CD4-positive, alpha-beta T cell treated with Interleukin-21 for 1 hour (primary cell): ENCODE measurements at places on chromosomes 7 and 10.

DNA sequence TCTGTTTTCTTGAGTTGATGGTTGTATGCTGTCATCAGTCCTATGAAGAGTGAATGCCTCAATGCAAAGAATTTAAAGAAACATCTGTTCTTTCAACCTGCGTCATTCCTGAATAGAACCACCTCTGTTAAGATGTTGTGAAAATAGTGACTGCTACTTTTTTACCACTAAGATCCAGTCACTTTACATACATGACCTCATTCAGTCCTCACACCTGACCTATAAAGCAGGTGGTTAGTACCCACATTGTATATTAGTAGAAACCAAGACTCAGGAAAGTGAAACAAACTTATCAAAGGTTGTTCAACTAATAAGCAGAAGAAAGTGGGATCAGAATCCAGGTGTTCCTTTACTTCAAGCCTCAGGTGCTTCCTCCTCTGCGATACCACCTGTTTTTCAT, 64.8 kb downstream of the ITGB8 start:
- DNase-seq, result no peak

- no peak for DNase-seq
Observed at GRCh38 chr10:88624840-88625239, 38.3 kb downstream of the LIPJ start.

- no peak for DNase-seq
Observed at GRCh38 chr7:38448054-38448453, 174.6 kb upstream of the TARP start.

GRCh38 chr10:120735773-120736371, 115.3 kb upstream of the WDR11 start:
- DNase-seq, result peak; percentile 13

DNA sequence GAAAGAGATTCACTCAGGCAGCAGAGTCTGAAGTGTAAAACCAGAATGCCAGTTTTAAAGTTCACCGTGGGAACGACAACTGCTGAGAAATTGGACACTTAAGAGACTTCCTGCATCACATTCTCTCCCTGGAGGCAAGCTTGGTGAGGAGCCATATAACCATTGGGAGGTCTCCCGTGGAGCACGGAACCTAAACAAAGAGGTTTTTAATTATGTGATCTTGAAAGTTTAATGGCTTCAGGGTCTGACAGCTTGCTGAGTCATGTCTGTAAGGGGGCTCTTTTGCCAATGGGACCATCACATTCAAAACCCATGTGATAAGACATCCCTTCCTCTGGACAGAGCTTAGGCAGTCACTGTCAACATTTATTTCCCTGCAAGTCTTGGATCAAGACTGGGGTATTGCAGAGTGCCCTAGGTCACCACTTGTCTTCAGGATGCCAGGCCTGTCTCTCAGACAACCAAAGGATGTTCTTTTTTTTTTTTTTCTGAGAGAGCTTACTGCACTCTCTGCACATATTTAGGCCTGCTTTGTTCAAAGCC, 674.4 kb downstream of the TYW1 start:
- DNase-seq, result no peak

DNA sequence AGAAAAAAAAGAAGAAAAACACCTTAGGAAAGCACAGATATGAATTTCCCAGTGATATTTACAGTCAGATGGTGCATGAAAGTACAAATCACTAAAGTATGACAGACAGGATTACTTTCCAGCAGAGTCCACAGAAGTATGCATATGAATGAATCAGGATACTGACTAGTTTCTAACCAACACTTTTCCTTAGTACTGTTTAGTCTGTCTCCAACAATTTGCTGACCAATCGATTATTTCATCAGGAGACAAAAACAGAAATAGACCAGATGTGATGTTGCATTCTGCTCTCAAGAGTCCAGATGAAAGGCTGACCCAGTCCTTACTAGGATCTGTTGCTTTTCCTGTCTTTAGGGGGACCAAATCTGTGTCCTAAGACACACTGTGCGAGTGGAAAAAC, 14.6 kb downstream of the SLC35B4 start:
- DNase-seq, result no peak

DNA sequence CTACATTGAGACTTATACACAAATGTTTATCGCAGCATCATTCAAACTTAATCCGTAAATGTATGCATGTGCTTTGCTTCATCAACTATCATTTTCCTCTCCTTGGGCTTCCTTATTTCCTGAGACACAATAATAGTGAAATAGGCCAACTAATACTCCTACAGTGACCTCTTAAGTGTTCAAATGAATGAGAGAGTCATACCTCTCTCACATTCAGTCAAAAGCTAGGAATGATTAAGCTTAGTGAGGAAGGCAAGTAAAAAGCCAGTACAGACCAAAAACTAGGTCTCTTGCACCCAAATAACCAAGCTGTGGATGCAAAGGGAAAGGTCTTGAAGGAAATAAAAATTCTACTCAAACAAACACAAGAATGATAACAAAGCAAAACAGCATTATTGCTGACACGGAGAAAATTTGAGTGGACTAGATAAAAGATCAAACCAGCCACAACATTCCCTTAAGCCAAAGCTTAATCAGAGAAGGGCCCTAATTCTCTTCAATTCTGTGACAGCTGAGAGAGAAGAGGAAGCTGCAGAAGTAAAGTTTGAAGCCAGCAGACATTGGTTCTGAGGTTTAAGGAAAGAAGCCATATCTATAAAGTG, 72.3 kb downstream of the GLCCI1 start:
- DNase-seq, result no peak

DNA sequence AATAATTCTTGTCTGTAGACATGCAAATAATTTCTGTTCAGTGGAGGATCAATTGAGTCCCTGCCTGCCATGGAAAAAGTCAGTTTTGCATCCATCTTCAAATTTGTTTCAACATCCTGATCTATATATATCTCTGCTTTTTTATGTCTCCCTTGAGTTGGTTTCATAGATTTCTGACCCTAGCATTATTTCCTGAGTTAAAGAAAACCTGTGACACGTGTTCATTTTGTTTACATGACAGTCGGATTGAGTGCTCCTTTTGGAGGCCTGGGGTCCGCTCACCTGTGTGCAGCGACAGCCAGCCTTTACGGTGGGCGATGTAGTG, 674 bp downstream of the MRPS24 start:
- no peak for DNase-seq

DNA sequence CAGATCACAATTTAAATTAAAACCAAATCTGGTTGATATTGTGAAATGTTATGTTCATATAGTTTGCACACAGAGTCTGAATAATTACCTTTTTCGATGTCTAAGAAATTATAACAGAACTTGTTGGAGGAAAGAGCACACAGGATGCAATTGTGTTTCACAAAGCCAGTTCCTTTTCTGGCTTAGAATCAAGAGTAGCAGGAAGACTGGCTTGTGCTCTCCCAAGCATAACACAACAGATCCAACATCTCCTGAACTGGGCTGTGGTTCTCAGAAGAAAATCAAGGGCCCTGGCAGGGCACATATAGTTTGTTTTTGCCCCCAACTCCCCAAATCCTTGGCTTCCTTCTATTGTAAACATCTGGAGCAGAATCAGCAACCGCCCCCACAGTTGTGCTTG, 62.7 kb downstream of the LRRC4 start:
- no peak for DNase-seq

GRCh38 chr10:57593983-57594573, 673.6 kb downstream of the IPMK start:
- no peak for DNase-seq

GRCh38 chr7:79165225-79165624, 288.2 kb downstream of the MAGI2 start:
- DNase-seq, result no peak

DNA sequence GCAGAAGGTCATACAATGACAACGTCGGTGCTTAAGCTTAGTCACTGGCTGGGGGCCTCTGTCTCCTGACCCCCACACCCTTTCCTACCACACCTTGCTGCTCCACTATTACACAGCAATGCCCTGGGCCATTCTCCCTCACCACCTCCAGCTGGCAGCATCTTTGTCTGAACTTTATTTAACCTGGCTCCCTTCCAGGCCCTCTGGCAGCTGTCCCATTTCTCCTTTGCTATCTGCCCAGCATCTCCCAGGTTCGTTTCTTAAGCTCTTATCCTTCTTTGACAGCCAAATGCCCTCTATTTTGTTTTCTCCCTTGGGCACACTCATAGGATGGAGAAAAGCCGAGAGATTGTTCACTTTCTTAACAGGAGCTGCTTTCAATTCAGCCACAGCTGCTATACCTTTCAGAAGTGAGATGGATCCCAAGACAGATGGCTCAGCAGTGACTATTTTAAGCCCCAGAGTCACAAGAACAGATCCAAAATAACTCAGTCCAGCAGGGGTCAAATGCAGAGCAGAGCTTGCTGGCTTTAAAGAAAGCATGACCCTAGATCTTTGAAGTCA, 1277.1 kb upstream of the AUTS2 start:
- no peak for DNase-seq

DNA sequence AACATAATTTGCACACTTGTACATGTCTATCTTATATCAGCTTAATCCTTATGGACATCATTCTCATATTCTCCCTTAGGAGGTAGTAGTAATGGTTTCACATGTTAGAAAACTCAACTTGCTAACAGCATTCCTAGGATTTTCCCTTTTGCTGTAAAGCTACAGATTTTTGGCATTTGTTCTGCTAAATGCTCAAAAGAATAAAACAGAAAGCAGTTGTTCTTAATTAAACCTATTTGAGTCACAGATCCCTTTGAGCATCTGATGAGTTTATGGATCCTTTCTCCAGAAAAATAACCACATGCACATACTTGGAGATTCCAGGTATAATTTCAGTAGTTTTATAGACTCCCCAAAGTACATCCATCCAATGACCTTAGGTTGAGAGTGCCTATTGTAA, 122.9 kb upstream of the BET1 start:
- no peak for DNase-seq

DNA sequence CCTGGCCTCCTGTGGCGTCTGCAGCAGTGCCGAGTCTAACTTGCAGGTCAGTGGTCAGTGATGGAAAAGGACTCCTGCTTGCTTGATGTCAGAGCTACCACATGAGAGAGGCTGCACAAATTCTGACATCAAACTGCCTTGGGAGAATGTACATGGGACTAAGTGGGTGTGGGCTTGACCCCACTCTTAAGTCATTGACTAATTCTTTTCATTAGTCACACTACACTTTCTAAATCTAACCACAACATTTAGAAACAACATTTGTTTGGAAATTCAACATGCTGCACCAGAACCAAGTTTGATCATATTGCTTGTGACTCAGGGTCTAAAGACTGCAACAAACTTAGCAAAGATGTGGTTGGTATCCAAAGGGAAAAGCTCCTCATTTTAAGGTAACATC, 24.4 kb upstream of the CDC14C start:
- no peak for DNase-seq

- no peak for DNase-seq
Observed at GRCh38 chr10:113520261-113520660, 32.6 kb upstream of the HABP2 start.

DNA sequence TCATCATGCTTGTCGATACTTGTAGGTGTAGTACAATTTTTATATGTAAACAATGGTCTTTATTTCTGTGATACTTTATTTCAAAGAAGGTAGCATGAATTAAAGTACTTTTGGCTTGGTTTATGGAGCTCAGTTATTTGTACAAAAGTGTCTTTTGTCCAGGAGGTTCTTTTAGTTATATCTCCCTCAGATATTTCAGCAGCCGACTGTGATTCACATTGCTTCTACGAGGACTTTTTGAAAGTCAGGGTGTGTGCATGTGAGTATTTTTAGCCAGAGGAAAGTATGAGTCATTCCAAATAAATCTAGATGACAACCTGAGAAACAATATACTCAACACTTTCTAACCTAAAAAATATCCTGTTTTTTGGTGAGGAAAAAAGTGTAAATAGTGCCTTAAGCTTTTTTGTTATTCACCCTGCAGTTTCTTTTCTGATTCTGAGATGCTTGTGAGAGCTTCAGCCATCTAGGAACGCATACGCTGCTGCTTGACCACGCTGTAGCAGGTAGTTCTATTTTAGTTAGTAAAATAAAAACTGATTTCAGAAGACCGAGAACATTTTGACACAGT, 595 bp upstream of the SUN1 start:
- peak; percentile 39 for DNase-seq

- DNase-seq, result no peak
Observed at GRCh38 chr7:102215256-102215655, 71.4 kb upstream of the SH2B2 start.

- no peak for DNase-seq
Observed at GRCh38 chr10:68007356-68007755, 67.7 kb downstream of the HERC4 start.

- no peak for DNase-seq
Observed at GRCh38 chr7:72751978-72752377, 76.0 kb downstream of the TYW1B start.

GRCh38 chr10:96843823-96844222, 11.7 kb downstream of the LCOR start:
- DNase-seq, result no peak

- no peak for DNase-seq
Observed at GRCh38 chr10:105278439-105278838, 637.3 kb downstream of the SORCS3 start.

DNA sequence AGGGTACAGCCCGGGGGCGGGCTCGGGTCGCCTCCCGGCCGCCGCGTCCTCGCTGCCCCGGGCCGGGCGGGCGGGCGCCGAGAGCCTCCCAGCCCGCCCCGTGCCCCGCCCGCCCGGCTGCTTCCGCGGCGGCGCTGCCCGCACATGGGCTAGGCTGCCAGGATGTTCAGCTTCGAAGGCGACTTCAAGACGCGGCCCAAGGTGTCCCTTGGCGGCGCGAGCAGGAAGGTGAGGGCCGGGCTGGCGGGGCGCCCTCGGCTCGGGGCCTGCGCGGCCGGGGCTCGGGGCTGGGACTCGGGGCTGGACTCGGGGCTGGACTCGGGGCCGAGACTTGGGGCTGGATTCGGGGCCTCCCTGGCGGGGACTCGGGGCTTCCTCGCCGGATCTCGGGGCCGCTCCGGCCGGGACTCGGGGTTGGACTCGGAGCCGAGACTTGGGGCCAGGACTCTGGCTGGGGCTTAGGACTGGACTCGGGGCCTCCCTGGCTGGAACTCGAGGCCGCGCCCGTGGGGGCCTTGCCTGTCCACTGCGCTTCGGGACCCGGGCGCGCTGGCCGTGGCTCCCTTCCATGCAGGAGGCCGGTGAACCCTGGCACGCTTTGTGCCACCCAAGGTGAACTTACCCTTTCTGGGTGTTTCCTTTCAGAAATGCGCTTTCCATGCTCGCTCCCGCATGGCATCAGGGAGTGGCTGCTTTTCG, 534 bp downstream of the UBE3C start:
- DNase-seq, result peak; percentile 77
